Thoracic aorta (tissue), 2 donors: ENCODE measurements at places on chromosomes 16 and 17.

DNA sequence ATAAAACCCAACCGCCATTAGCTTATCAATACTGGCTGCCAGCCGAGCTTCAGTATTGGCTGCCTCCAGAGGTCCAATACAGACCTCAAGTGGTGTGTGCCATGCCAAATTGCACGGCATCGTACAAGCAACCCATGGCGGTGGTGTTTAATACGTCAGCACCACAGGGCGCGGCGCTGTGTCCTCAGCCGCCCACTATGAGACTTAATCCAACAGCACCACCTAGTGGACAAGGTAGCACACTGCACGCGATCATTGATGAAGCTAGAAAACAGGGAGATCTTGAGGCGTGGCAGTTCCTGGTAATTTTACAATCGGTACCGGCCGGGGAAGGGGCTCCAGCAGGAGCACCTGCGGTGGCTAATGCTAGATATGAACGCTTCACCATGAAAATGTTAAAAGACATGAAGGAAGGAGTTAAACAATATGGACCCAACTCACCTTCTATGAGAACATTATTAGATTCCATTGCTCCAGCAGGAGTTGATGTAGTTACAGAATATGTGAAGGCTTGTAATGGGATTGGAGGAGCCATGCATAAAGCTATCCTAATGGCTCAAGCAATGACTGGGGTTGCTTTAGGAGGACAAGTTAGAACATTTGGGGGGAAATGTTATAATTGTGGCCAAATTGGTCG, 15.4 kb downstream of the FLYWCH1 start:
- peak; percentile 79 for DNase-seq

DNA sequence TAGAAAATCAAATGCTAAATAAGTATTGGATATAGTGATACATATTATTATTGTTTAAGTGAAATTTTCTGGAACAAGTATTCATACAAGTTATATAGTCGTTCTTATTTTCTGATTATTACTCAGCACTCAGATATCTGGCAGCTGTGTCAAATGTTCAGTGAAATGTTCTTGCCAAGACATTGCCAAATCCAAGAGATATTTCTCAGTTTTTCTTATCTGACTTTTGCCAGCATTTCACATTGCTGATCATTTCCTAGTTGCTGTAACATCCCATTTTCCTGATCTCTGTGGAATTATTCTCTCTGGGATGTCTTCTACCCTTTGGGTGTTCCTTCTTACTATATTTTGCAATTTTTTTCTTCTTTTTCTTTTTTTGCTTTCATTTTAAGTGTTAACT, 262.3 kb downstream of the KIF2B start:
- no peak for DNase-seq

DNA sequence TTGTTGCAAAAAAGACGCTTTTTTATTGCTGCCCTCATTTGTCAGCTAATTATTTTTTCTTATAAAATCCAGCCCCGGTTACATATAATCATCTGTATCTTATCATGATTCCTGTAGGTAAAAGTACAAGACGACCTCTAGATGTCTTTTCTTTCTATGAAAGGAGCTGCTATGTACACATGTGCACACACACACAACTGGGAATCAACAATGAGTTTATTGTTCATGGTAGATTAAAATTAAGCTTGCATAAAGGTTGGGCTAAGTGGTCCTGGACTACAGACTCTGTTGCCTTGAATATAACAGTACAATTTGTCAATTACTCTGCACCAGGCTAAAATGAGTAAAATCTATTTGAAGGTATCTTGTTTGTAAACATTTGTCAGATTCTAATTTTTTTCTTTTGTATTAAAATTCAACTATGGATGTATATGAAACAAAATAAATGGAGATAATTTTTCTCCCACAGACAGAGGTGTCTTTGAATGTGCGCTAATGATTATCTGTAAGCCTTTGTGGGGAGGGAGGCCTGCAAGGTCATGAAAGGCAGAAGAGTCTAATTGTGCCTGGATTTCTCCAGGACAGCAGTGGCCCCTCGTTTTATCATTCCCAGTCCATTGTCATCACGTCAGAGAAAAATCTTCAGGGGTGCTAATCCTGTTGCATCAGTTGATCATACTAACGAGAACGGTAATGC, 13.4 kb downstream of the C17orf58 start:
- no peak for DNase-seq

GRCh38 chr16:52471650-52472370, 75.1 kb downstream of the TOX3 start:
- no peak for DNase-seq

- DNase-seq = no peak
These were observed 3.9 kb upstream of the SPATA20 start for GRCh38 chr17:50542795-50543774.

DNA sequence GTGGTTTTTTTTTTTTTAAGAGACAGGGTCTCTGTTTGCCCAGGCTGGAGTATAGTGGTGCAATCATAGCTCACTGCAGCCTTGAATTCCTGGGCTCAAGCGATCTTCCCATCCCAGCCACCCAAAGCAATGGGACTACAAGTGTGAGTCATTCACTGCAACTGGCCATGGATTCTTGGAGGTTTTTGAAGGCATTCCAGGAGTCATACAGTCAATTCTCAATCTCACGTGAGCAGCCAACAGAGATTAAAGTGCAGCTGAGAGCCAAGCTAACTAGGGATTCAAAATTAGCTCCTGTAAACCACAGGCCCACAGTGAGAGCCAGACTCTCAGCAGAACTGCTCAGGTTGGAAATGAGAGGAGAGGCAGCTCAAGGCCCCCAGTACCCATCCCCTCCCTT, 30.2 kb downstream of the XPO6 start:
- DNase-seq = peak; percentile 10

- DNase-seq = peak; percentile 39
These were observed 70.5 kb downstream of the RBBP6 start for GRCh38 chr16:24609740-24610415.

DNA sequence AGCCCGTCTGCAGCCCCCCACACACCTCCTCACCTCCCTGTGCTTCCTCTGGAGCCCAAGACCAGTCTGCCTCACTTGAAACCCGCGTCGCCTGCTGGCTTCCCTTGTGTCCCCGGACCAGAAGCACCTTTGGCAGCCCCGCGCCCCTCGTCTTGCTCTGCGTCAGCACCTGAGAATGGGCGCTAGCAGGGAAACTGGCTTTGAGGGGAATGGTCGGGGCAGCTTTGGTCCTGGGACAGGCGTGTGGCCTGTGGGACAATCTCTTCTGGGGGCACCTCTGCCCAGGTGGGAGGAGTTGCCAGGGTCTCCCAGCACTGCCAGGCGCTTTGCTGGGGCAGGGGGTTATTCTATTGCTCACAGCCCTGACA, 3.6 kb upstream of the MAFG start:
- DNase-seq = no peak

DNA sequence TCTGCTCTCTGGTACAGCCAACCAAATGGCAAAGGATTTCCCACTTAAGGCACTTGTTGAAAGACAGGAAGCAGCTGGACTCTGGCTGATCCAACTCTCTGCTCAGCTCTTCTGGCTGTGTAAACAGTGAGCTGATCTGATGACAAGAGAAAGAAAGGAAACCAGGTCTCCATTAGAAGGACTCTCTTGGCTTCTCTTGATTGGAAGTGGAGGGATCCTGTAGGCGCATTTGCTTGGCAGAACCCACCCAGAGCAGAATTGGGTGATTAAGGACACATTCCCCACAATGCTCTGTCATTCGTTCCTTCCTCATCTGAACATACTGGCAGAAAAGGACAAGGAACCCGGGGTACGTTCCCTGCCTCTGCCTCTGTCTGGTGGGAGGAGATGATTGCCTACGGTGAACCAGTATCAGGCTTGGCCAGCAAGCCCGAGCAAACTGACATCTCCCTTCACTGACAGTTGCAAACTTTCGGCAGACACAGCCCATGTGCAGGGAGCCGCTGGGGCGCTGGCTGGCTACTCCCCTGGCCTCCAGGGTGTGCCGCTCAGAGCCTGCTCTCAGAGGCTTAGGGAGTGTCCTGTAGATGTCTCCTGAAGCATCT, 29.1 kb downstream of the LDHD start:
- DNase-seq = no peak

- peak; percentile 33 for DNase-seq
These were observed 38.8 kb downstream of the C16orf95 start for GRCh38 chr16:87278191-87279093.

GRCh38 chr17:42744283-42744805, 496 bp downstream of the EZH1 start:
- DNase-seq = peak; percentile 28

- no peak for DNase-seq
These were observed 54.0 kb downstream of the DYNLRB2 start for GRCh38 chr16:80594756-80595155.

GRCh38 chr17:5248821-5249479, 14.3 kb upstream of the SCIMP start:
- DNase-seq = no peak

GRCh38 chr17:74052993-74053711, 150.3 kb upstream of the RPL38 start:
- DNase-seq = no peak

DNA sequence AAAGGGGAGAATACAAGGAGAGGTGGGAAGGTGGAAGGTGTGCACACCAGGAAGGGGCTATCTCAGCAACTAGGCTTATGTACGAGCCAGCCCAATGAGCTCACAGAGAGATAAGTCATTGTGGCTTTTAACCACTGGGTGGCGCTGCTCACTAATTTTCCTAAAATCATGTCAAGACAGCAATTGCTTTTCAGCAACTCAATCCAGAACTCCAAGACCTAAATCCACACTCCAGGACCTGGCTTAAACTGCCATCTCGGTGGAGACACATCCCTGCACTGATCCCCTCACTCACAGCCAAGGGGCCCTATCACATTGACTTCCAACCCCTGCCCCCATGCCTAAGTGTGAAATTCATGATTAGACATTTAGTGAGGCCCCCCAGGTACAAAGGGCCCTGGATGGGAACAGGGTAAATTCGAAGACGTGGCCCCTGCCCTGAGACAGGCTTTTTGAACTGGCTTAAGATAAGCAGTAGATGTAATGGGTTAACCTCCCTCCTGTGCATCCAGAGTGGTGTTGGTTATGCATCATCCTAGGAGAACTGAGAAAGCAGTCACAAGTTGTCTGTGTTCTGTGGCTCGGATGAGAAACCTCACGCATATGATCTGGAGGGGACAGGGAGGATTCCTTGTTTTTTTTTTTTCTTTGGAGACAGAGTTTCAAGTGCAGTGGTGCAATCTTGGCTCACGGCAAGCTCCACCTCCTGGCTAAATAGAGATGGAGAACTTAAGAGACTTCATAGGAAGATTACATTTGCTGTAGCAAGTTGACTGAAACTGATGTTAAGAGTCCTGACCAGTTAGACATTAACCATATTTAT, 11.5 kb downstream of the CCL16 start:
- DNase-seq = peak; percentile 11

- DNase-seq = no peak
These were observed 10.2 kb downstream of the PIK3R5 start for GRCh38 chr17:8955021-8955959.
